CD4-positive, alpha-beta T cell (primary cell): ENCODE measurements at places on chromosomes 4 and X.
A peak's percentile ranks its signal among the peaks of the same experiment; 100 is the strongest.

- no peaks in the 10 kb centered on the region for H3K27me3 ChIP-seq
- no peaks in the 10 kb centered on the region for H3K36me3 ChIP-seq
- no peak overlapping the region for H3K27ac ChIP-seq
- DNase-seq: no peak
- H3K4me3 ChIP-seq: peak overlapping the region; percentile 68
Observed at GRCh38 chr4:128553686-128554515, 255.6 kb upstream of the JADE1 start.

GRCh38 chr4:30875658-30876269, 155.6 kb downstream of the PCDH7 start:
- H3K4me3 ChIP-seq: no peak overlapping the region
- no peaks in the 10 kb centered on the region for H3K4me1 ChIP-seq
- H3K27ac ChIP-seq: no peak overlapping the region
- no peaks in the 10 kb centered on the region for H3K27me3 ChIP-seq

GRCh38 chr4:78625073-78625472, 73.5 kb downstream of the ANXA3 start:
- no peaks in the 10 kb centered on the region for H3K36me3 ChIP-seq
- no peak for DNase-seq
- H3K27ac ChIP-seq: no peak overlapping the region
- H3K4me1 ChIP-seq: no peaks in the 10 kb centered on the region

DNA sequence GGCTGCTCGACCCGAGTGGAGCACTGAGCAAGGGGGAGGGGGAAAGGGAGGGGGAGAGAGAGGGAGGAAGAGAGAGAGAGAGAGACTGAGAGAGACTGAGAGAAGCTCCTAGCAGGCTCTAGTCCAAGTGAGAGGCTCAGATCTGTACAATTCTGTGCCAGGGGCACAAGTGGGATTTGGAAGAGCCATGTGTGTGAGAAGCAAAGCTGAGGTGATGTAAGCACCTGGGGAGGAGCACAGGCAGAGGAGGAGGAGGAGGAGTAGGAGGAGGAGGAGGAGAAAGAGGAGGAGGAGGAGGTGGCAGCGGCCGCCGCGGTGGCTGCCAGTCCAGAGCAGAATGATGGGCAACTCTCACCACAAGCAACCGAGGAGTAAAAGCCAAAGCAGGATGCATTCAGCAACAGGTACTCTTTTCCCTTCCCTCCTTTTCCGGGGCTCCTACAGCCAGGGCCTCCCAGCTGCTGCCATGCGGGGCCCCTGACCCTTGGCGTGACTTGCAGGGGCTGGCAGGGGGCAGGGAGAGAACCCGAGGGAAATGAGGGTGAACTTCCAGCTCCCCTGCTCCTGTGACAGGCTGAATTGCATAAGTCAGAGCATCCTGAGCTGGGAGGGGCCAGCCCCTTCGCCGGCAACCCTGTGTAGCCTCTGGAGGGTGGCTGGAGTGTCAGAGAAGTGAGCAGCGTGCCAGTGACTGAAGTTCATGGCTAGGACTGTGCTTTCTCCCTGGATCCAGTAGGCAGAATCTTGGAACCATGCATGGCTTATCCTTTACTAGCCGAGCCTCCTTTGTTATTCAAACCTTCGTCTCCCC, 62.2 kb downstream of the RTL5 start:
- H3K27ac ChIP-seq: no peak overlapping the region
- DNase-seq: no peak
- peaks cover 10% of the 10 kb centered on the region for H3K4me1 ChIP-seq
- H3K27me3 ChIP-seq: no peaks in the 10 kb centered on the region
- no peaks in the 10 kb centered on the region for H3K36me3 ChIP-seq

- H3K36me3 ChIP-seq: no peaks in the 10 kb centered on the region
- no peak overlapping the region for H3K4me3 ChIP-seq
- no peaks in the 10 kb centered on the region for H3K4me1 ChIP-seq
- H3K27me3 ChIP-seq: no peaks in the 10 kb centered on the region
- no peak for DNase-seq
Observed at GRCh38 chrX:135264206-135264605, 12.3 kb downstream of the ETDA start.

GRCh38 chr4:98027827-98028226, 115.4 kb downstream of the STPG2 start:
- no peaks in the 10 kb centered on the region for H3K27me3 ChIP-seq
- no peak overlapping the region for H3K4me3 ChIP-seq
- no peaks in the 10 kb centered on the region for H3K4me1 ChIP-seq
- no peak overlapping the region for H3K27ac ChIP-seq
